Activated CD4-positive, alpha-beta T cell treated with anti-CD3 and anti-CD28 coated beads, Interleukin-2, amount 50 U/mL, for 16 hours (primary cell): ENCODE measurements at places on chromosomes 3 and 15.

DNA sequence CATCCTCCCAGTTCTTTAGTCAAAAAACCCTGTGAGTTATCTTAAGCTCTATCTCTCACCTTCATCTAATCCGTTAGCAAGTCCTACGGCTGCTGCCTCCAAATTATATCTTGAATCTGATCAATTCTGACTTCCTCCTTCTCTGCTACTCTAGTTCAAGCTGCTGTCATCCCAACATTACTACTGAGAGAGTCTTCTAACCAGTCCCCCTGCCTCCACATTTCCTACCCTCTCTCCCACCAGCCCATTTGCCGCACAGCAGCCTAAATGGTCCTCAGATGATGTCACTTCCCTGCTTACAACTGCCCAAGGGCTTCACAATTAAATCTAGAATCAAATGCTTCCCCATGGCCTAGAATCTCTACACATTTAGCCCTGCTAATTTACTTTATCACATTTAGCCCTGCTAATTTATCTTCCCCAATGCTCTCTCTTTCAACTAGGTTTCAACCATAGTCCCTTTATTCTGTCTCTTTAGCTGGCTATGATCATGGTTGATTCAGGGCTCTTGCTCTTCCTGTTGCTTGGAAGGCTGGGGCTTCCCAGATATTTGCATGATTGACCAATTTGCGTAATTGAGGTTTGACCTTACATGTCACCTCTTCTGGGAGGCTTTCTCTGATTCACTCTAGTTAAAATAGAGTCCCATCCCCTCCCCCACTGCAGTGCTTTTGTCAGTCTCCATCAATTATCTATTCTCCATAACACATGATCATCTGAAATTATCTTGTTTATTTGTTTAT is 11.0 kb upstream of the ARL14 start:
- DNase-seq, result no peak

- DNase-seq, result no peak
These were observed 9.4 kb upstream of the RAD18 start for GRCh38 chr3:8972639-8973038.

DNA sequence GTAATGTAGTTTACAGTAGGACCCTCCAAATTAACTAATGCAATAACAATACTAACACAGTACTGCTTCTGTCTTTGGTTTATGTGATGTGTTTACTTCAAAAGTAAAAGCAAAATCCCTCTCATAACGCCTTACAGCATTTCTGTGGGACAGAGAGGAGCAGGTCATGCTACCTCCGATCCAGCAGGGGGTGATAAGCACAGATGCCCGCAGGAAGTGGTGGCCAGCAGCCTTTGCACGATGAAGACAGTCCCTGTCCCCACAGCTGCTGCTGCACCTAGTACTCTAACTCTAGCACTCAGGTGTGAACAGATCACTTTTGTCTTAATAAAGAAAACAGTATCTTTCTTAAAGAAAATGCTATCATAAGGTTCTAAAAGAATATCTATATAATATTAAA is 38.3 kb downstream of the ANO10 start:
- DNase-seq, result no peak

DNA sequence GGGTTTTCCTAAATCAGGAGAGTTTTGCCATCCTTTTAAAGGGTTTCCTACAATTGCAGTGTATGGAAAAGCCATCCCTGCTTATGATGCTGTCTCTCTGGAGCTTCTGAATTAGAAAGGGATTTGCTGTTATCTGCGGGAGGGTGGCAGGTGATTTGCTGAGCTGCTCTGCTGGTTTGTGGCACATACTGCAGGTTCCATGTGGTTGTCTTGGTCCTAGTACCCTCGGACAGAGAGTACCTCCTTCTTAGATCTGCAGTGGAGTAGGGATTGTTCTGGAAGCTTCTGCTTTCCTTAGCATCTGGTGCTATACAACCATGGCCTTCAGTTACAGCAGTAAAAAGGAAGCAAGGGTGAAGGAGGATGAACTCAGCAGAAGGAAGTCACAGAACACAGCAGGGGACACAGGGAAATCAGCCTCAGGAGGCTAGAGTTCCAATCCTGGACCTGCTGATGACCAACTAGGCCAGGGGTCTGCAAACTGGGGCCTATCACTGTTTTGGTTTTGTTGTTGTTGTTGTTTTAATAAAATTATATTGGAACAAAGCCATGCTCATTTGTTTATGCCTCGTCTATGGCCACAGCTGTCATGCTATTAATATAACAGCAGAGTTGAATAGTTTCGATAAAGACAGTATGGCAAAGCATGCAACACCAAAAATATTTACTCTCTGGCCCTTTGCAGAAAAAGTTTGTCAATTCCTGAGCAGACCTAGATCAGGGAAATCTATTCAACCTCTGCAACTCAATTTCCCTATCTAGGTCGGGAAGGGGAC is 39.5 kb downstream of the STARD5 start:
- no peak for DNase-seq

DNA sequence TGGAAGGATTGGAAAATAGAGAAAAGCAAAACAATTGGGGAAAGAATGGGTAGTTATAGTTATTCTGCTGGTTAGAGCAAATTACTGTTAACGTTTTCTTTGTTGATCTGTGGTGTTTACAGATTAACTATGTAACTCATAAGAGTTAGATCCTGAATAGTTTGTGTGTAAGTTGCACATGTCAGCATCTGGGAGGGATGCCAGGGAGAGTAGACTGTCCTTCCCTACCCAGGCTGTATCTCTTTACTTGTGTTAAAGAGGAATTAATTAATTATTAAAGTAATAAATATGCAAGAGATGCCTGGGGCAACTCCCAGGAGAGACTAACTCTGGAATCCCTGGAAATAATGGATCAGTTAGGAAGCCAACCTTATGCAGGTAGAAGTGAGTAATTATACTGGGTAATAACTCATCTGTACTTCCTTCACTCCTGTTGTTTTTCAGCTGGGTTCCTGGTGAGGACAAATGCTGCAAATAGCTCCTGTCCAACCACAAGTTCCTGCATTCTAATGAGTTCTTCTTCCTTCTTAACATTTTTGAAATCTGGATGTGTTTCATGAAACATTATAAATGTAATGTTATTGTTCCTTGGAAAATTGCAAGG is 18.9 kb downstream of the GHRL start:
- no peak for DNase-seq

DNA sequence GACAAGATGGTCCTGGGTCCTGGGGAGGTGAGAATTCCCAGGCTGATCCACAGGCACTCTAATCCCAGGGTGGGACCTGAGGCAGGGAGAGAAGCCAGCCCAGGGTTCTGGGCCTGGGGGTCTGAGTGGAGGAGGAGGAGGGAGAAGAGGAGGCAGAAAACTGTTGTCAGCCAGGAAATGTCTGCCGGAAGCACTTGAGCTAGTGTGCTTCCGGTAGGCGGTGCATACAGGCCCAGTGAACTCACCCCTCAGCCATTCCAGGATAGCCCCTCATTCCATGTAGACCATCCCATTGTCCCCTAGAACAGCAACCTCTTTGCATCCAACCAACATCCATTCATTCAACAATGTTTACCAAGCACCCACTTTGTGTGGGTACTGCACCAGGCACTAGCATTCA is 47.9 kb upstream of the LCTL start:
- no peak for DNase-seq

DNA sequence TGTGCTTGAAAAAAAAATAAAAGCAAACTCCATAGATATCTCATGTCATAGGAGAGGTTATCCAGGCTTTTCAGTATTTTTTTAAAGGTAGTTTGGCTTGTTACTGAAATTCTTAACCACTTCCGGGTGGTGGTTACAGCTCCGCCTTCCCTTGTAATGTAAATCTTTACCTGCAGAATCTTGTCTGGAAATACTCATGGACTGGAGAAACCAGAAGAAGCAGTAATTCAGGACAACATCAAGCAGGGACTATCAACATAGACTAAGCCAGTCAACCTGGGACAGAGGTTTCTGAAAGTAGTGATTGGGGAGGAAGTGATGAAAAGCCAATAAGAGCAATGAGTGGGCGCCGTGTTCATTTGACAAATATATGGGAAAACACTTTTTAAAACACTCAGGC is 78.9 kb upstream of the SKOR1 start:
- peak; percentile 10 for DNase-seq

DNA sequence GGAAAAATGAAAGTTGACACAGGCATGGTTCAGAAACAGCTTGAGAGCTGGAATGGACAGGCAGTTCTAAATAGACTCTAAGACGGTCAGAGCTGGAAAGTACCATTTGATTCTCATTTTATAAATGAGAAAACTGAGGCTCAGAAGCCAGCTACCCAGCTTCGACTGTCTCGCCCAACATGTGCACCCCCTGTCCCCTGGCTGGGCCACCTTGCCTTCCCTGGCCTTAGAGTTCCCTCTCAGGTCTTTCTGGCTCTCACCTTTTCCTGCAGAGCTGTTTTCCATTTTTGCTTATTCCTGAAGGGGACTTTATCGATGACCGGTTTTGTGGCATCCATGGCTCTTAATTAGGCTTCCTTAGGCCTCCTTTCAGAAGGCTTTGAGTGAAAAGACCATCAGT is 17.3 kb upstream of the DOCK3 start:
- DNase-seq, result no peak

DNA sequence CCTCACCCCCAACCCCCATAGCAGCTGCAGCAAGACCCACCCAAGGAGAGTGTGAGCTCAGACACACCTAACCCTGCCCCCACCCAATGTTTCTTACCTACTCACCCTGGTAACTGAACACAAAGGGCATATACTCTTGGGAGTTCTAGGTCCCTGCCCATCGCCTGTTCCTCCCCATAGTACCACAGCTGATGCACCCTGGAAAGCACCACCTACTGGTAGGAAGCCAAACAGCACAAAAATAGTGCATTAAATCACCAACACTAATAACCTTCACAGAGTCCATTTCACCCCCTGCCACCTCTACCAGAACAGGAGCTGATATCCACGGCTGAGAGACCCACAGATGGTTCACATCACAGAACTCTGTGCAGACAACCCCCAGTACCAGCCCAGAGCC is 245.2 kb downstream of the EFHB start:
- DNase-seq, result no peak

- DNase-seq, result no peak
These were observed 103.4 kb downstream of the IL20RB start for GRCh38 chr3:137061186-137061585.

DNA sequence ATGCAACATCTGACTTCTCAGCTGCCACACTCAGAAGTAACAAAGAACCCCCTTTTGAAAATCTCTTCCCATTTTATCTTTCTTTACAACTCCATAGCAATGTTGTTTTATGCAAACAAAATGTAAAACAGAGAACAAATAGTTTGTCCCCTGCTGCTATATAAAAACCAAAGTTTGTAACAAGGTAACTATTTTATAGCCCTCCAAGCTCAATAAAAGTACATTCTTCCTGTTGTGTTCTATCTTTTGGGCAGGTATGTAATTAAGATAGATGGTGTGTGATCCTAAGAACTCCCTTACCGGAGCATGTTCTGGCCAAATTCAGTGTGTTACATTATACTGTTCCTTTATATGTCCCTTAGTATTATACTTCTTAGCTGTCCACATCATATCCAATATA is 12.6 kb upstream of the CGNL1 start:
- DNase-seq, result no peak

- no peak for DNase-seq
These were observed 249.9 kb downstream of the SHOX2 start for GRCh38 chr3:157856078-157856939.

DNA sequence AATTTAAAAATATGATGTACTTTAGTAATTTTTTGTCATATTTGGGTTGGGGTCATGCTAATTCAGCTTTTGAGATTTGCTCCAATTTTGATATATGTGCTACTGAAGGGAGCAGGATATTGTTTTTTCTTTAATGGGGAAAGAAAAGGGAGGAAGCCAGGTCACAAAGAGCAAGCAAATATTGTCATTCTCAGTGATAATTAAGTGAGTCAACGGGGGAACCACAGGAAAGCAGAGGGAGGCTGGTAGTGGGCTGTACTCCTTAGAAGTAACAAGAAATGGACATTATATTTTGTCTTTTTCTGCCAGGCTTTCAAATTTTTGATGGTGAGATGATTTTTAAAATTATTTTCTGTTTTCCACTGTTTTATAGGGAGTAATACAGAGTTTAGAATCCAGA is 45.6 kb upstream of the NMD3 start:
- no peak for DNase-seq

GRCh38 chr15:58724466-58724865 is 25.0 kb downstream of the ADAM10 start:
- no peak for DNase-seq

DNA sequence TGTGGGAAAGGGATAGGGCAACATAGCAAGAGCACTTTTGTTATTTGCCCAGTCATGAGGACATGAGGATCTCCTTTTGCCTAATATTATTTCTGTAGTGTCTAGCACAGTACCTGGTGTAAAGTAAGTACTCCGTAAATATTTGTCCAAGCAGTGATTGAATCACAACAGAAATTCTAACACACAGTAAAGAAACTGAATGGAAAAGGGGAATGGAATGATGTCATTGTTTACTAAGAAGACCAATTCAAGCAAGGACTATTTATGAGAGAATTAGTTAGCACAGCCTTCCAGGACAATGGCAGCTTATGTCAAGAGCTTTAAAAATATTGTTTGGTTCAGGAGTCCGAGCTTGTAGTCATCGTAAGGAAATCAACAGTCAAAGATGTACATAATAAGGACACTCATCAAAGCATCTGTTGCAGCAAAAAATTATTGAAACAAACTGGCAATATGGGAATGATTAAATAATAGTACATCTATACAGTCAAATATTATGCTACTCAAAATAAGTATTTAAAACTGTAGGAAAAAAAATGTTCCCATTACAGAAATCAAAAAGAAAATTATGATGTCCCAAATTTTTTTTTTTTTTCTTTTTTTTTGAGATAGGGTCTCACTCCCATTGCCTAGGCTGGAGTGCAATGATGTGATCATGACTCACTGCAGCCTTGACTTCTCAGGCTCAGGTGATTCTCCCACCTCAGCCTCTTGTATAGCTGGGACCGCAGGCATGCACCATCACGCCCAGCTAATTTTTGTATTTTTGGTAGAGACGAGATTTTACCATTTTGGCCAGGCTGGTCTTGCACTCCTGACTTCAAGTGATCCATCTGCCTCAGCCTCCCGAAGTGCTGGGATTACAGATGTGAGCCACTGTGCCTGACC is 17.9 kb downstream of the CAPN7 start:
- DNase-seq, result no peak

DNA sequence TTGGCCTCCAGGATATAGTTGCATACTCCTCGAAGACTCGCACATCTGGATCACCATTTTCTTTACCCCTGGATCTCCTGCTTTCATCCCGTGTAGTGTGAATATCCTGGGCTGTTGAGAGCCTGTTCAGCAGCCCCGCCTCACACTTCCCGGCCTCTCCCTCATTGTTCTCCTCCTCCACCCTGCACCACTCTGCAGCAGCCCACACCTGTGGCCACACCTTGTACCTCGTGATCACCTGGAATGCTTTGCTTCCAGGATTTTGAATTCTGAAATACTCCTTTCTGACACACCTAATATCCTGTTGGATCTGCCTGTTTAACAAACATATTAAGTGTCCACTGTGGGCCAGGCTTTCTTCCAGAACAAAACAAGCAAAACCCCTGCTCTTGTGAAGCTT is 14.4 kb downstream of the ABHD17C start:
- DNase-seq, result no peak
